ENCODE measurements at places on chromosomes 13 and 19.

DNA sequence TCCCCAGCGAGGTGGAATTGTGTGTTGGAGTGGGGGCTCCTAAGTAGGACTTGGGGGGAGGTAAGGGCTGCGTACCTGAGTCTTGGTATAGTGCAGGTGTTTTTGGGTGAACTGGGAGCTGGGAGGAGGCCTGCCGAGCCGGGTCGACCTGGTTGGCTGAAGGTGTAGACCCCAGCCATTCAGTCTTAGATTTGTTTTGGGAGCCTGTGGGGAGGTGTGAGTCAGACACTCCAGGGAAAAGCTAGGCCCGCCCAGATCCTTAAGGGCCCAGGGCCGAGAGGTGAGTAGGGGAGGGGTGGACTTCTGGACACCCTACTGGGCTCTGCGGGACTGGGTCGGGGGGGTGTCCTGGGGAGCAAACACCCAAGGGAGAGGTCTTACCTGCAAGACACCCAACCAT lies 935 bp downstream of the CRB3 start:
- no peak for DNase-seq

DNA sequence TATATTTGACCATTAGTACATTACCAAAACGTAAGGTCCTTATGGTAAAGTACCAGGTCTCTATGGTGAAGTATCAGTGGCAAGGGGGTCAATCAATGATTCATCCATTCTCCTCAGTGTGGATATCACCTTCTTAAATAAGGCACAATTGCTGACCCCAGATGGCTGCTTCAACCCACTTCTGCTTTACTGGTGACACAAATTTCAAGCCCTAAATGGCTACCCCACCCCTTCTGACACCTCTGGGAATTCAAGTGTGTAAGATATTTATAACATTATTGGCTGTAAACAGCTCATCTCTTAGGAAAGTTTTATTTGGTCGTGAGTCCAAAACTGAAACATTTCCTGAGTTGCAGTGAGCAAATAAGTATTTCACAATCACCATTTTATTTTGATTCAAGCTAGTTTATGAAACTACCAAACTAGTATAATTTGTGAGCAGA lies 7.9 kb upstream of the WBP4 start:
- DNase-seq = no peak

GRCh38 chr13:79155883-79156282 lies 250.2 kb downstream of the RBM26 start:
- DNase-seq = no peak

DNA sequence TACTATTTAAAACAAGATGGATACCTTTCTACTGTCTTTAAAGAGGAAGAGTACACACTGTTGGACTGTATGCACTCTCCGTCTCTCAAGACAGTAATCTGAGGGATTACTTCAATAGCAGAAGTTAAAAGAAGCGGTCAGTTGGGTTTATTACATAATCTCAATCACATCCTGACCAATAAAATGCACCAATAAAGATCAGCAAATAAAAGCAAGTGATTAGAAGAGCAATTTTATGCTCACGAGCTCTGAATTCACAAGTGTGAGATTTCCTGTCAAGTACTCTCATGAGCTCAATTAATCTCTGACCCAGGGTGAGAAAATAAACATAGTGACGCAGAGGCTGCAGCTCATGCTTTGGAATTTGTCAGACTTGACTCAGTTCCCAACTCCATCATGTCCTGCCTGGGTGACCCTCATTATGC lies 12.2 kb downstream of the ABCC4 start:
- peak; percentile 37 for DNase-seq

GRCh38 chr13:55660851-55661250 lies 1479.9 kb upstream of the PRR20A start:
- DNase-seq = no peak

DNA sequence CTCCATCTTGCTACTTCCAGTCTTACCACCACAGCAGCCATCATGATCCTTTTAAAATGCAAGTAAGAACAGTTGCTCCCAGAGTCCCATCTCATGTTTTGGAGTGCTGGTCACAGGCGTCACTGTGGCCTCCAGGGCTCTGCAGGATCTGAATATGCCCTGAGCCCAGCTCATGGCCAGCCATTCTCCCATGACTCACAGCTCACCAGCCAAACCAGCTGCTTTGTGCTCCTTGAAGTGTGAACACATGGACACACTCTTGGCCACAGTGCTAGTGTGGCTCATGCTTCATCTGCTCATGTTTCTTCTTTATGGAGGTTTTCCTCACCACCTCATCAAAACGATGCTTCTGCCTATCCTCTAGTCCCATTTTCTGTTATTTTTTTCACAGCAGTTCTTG lies 466.5 kb downstream of the UQCRFS1 start:
- DNase-seq = peak; percentile 10

- peak; percentile 86 for DNase-seq
These were observed 593 bp downstream of the ATP8B3 start for GRCh38 chr19:1811472-1811894.

DNA sequence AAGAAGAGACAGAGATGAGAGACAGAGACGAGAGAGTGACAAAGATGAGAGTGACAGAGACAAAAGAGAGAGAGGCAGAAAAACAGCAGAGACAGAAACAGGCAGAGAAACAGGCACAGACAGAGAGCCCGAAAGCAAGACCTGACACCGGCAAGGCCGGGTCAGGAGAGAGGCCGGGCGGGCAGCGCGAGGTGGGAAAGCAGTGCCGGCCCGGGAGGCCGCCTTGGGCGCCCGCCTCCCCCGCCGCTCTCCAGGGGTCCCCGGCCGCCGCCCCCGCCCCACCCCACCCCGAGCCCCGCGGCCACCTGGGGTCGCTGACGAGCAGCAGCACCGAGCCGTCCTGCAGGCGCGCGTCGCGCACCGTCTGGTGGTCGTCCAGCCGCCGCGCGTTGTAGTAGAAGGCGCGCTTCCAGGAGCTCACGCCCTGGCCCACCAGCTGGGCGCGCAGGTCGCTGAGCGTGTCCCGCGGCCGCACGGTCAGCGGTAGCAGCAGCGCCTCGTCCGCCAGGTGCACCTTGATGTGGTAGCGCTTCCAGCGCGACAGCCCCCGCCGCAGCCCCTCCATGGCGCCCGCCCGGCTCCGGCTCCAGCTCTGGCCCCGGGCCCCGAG lies at the start of gene TINCR:
Gene TINCR (minus strand): TSS at position 594 of the 610 bp plus-strand sequence.
- DNase-seq = no peak

- DNase-seq = no peak
These were observed 31.4 kb downstream of the ELF1 start for GRCh38 chr13:40987606-40988280.

- no peak for DNase-seq
These were observed 1551.9 kb downstream of the EFNB2 start for GRCh38 chr13:104983601-104984000.

Measured in RKO (cell line).